ENCODE measurements at places on chromosomes 6 and 20.

DNA sequence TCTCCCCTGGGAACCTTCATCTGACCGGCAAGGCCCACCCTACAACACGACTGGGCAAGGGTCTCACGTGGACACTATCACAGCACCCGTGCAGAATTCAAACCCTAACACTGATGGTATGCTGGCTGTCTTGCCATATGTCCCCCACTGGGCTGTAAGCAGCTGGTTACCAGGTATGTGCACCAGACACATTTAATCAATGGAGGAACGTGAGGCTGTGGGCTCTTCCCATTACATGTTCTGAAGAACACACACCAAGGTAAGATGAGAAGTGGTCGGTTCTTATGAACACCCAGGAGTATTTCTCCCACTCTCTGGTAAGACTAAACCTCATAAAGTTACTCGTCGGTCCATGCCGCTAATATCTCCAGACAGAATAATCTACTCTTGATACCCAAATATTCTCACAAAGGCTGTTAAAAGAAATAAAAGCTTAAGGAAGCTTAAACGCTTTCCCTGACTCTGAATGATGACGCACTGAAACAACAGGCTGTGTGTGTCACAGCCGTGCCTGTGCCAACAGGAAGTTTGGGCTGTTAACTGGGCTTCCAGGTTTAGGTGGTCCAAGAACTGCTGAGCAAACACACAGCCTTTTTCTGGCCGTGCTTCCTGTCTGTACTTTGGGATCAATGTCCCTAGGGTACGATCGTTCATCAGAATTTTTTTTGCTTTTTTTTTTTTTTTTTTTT is 75.3 kb downstream of the SLC23A2 start:
- peak; percentile 84 for DNase-seq

DNA sequence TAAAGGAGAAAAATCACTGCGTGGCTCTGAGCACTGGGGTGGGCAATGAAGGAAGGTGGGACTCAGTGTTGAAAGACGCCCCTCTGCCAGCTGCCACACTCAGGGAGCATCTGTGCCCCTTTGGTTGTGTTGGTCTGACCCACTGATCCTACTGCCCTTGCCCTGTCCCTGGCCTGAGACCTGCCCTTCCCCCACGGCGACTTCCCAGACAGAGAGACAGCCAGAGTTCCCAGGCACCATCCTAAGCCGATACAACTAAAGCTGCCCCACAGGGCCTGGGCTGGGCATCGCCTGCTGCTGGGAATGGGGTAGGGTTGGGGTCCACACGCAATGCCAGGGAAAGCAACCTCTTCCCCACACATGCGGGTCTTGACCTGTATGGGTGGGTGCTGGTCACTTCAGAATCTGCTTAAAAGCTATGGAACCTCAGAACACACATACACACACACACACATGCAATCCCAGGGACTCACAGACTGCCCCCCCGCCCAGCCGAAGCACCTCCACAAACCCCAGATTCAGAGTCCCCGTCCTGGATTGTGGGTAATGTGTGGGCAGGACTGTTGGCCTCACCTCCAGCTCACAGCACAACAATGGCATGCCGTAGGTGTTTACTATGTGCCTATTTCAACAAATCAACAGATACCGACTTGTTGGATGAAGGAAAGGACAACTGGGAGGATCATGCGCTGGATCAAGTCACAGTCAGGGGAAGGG is 10.9 kb upstream of the SPDEF start:
- DNase-seq, result no peak

DNA sequence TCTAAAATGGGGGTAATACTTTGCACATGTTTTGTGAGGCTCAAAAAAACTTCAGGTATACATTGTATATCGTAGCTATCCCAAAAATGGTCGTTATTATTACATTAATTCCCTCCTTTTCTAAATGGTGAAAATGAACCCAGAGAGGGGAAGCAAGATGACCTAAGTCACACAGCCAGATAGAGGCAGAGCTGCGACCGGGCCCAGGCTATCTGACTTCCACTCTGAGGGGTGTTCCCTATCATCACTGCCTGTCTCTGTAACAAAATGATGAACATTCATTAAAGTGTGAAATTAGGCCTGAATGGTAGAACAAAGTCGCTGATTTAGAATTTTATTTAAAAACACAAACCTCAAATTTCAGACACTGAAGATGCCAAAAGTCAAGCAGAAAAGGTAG is 29.1 kb upstream of the RIMS4 start:
- DNase-seq, result no peak

DNA sequence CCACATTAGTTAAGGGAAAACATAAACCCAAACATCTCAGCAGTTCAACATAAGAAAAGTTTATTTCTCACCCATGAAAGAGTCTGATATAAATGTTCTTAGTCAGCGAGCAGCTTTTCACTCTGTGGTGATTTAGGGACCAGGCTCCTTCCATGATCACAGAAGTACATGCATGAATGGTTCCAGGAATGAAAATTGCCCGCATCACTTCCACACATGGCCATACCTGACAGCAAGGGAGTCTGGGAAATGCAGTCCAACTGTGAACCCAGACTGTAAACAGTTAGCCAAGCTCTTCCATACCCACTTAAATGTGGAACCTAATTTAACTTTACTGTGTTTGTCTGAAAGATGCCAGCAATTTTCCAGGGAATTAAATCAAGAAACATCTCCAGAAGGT is 353.9 kb downstream of the HACE1 start:
- DNase-seq, result no peak

DNA sequence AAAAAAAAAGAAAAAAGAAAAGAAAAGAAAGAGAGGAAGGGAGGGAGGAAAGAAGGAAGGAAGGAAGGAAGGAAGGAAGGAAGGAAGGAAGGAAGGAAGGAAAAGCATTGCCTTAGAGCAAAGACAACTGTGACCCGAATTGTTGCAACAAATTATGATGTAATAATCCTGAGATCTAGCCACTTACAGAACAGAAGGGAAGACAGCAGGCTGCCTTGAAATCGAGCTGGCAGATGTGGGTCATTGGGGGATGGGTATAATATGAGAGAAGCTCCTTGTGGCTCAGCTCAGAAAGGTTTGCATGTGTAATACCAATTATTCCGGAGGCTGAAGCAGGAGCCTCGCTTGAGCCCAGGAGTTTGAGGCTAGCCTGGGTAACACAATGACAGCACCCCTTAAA is 208.1 kb upstream of the PROKR2 start:
- DNase-seq, result no peak

DNA sequence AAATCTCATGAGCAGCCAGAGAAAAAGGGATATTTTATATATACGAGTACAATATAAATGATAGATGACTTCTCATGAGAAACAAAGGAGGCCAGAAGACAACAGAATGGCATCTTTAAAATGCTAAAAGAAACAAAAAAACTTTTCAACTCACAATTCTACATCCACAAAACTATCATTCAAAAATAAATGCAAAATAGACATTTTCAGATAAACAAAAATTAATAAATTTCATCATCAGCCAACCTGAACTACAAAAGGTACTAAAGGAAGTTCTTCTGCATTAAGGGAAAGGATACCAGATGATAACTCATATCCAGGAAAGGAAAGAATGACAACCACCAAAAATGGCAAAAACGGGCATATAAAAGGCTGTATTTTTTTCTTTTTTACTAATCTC is 27.9 kb upstream of the ANKRD60 start:
- no peak for DNase-seq

DNA sequence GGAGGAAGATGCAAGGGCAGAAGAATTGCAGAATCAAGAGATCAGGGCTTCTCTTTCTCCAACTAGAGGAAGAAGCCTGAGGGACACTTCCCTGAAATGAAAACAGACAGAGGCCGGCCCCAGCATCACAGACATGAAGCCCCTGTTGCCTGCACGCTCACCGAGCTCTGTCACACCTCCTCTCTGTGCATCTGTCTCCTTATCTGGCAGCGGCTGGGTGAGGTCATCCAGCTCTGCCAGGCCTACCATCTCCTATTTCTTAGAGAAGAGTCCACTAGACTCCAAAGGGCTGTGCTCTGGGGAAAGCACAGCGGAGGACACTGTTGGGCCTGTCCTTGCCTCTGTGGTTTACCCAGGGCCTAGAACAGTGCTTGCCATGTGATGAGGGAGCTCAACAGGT is 71.9 kb upstream of the MLN start:
- DNase-seq, result no peak

DNA sequence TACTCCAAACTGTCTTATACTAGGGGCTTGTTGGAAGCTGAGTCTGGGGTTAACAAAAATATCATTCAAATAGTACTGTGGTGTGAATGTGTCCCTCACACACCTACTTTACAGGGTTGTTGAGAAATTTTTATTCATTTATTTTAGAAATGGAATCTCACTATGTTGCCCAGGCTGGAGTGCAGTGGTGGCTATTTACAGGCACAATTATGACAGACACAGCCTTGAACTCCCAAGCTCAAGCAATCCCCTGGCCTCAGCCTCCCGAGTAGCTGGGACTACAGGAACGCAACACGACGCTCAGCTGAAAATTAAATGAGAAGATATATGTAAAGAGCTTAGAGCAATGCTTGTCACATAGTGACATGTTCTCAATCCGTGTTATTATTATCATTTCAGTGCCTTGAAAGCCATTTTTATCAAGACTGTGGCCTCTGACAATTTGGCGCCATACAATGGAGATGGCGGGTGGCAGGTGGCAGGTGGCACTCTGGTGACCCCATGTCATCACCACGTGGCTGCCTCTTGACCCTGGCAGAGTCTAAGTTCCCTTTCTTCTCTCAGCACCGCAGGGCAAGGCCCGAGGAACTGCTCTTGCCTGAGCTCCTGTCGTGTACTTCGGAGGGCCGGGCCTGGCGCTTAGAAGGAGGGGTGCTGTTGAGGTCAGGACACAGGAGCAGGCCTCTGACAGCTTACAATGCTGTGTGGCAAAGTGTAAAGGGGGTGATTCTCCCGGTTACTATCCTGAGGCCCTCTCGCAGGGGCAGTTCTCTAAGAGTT is 64.5 kb downstream of the STX11 start:
- DNase-seq, result no peak

- DNase-seq, result no peak
These were observed 9.5 kb upstream of the ADGRG6 start for GRCh38 chr6:142292166-142292924.

GRCh38 chr20:49400410-49400809 is 82.1 kb downstream of the KCNB1 start:
- DNase-seq, result no peak

DNA sequence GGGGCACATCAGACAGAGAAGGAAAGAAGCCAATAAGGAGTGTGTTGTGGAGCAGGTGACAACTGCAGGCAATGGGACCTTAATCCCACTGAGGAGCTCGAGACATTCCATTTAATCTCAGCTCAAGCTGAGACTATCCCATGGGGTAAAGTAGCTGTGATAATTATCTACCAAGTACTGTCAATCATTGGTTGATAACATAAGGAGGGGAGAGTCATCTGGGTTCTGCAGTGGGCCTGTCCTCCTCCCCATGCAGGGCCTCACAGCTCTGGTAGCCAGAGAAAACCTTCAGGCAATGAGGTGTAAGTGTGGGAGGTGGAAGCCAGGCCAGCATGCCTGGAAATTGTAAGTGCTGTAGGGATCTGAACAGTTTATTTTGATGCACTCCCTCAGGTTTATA is 375.0 kb upstream of the ARID1B start:
- DNase-seq, result no peak

Data from PC-3 (cell line).